Suppressor macrophage treated with lipopolysaccharide for 4 hours (primary cell): ENCODE measurements at places on chromosomes 6 and 20.

GRCh38 chr6:102841060-102841459, 1447.6 kb downstream of the GRIK2 start:
- DNase-seq, result no peak

DNA sequence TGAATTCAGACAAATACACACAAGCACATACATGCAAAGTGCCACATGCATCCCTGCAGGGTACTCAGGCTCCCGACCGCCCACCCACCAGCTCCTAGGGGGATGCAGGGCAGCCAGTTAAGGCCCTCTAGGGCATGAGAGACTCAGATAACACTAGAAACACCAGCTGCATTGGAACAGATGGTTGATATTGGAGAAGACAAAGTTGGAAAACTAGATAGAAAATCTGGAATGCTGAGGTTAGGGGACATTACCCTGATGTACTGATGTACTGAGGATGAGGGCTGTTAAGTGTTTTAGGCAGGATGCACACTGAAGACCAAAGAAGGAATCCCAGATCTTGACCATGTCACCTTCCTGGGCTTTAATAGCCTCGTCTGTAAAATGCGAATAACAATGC, 134.6 kb upstream of the ECI2 start:
- DNase-seq, result no peak

GRCh38 chr6:139134064-139134395, 850 bp upstream of the HECA start:
- DNase-seq, result no peak

GRCh38 chr20:39670988-39671387, 708.8 kb downstream of the DHX35 start:
- DNase-seq, result no peak

DNA sequence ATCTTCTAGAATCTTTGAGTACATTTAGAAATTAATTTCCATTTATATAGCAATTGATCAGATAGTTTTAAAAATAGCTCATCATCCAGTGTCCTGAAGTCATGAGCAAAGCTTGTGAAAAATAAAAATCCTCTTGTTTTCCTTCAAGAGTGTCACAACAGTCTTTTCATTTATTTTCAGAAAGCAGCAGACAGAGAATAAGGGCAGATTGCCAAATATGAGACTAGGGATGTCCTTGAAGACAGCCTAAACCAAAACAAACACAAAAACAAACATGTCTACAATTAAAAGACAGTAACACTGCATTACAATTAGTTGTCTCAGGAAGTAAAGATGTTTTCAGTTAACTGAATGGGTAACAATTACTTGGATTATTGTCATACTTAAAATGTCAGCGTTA, 682.8 kb downstream of the TFAP2A start:
- DNase-seq, result no peak

DNA sequence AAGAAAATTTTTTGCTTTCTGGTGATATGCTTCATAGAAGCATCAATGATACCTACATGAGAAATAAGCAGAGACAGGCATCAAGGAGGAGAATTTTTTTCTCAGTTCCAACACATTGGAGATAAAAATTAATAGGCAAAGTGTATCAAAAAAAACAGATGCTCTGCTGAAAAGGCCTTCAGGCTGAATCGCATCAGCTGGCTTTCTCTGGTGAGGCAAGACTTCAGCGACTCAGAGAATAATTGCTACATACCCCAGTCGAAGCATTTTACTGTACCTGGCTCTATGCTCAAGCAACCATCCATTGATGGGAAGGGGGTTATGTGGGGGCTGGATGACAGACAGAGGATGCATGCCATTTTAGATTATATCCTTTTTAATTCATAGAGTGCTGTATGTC, 415.1 kb downstream of the TFAP2A start:
- no peak for DNase-seq

- no peak for DNase-seq
Measured at GRCh38 chr20:45038745-45039474, 62.0 kb downstream of the KCNS1 start.

DNA sequence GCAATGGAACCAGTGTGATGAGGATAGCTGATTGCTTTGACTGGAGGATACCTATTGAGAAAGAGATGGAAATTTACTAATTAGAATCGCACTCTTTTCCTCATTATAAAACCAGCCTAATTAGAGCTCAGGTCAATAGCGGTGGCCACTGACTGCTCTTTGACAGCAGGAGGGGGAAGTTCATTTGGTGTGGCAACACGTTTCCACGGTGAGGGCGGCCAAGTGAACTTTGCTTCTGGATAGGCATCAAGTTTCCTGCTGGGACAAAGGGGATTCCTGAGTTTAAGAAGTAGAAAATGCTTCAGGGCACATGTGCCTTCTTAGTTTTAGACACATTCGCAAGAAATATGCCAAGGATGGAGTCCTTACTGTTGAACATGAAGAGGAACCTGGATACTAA, 145.3 kb upstream of the NRN1 start:
- DNase-seq, result no peak

DNA sequence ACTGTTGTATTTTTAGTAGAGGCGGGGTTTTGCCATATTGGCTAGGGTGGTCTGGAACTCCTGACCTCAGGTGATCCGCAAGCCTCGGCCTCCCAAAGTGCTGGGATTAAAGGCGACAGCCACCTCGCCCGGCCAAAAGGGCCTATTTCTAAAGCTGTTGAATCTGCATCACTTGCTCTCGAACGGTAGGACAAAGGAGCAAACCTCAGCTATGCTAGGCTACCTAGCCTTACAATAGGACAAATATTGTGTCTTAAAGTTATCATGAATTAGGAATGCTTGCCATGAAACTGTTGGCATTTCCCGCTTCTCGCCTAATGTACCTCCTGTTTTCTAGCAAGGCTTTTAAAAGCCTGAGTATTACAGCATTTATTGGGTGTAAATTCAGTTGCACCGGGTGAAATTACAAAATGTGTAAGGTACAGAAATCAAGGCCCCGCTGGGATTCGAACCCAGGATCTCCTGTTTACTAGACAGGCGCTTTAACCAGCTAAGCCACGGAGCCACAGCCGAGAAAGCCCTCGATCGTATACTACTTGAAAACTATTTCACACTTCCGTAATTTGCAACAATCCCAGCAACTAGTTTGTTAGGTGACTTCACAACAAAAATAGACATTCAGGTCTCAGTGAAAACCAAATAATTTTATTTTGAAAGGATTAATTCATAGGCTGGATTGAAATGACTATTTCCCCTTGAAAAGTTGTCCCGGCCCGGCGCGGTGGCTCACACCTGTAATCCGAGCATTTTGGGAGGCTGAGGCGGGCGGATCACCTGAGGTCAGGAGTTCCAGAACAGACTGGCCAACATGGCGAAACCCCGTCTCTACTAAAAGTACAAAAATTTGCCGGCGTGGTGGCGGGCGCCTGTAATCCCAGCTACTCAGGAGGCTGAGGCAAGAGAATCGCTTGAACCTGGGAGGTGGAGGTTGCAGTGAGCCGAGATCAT, 211.6 kb upstream of the ZNF184 start:
- peak; percentile 61 for DNase-seq

DNA sequence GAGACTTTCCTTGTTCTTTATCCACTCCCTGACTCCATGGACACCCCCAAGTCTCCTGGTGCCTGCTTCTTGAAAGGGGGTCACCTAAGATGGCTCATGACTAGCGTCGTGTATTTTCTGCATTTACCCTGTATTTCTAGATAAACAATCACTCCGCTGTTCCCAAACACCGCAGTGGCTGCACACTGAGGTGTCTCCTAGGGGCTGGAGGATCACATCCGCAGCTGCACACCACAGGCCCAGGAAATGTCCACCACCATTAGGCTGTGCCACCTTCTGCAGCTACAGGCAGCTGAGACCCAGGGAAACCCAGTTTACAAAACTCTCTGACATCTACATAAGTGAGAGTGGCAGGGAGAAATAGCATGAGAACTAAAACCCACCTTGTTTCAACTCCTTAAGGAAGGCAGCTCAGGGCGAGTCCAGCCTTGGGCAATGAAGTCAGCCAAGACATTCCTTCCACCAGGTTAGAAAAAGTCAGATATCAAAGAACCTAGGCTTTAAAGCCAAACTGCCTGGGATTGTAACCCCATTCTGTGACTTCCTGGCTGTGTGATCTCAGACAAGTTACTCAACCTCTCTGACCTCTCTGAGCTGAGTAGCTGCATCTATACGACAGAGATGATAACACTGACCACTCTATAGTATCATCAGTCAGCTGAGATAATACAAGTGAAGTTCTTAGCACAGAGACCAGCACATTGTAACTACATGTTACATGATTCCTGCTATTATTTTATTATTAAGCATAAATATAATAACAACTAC, 102.2 kb downstream of the SNX5 start:
- no peak for DNase-seq

- DNase-seq, result no peak
Measured at GRCh38 chr6:28727559-28728211, 196.1 kb downstream of the TRIM27 start.

- no peak for DNase-seq
Measured at GRCh38 chr6:112357791-112358190, 10.7 kb downstream of the RFPL4B start.

DNA sequence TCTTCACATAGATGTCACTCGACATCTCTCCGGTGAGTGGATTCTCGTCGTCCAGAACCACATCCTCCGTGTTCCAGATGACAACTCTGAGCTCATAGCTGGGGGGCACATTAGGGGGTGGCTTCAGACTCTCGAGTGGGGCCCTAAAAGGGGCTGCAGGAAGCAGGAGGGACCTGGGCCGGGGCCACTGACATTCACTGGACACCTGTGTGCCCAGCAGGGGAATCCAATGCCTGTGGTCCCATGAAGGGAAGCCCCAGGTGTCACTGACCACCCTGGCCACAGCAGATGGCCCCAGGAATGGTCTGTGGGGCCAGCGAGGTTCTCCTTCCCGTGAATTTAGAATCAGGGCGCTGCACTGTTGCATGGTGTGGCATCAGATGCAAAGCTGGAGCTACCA, 18.7 kb downstream of the ERGIC3 start:
- DNase-seq, result no peak

- DNase-seq, result peak; percentile 32
Measured at GRCh38 chr20:44208770-44209169, 1.8 kb downstream of the OSER1 start.

GRCh38 chr6:27297484-27297856, 14.6 kb downstream of the POM121L2 start:
- DNase-seq, result no peak

GRCh38 chr20:20741087-20742045, 28.9 kb upstream of the RALGAPA2 start:
- no peak for DNase-seq

DNA sequence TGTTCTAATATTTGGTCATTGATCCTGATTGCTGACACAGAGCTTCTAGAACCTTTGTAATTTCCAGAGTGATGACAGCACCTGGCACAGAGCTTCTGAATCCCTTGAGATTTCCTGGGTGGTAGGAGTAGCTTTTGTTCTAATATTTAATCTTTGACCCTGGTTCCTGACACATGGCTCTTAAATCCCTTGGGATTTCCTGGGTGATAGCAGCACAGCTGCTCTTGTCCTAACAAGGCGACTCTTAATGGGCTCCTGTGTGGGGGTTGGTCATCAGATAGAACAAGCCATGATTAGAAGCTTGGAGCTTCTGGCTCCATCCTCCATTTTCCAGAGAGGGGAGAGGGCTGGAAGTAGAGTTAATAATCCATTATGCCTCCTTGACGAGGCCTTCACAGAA, 18.4 kb downstream of the GMPR start:
- DNase-seq, result no peak

DNA sequence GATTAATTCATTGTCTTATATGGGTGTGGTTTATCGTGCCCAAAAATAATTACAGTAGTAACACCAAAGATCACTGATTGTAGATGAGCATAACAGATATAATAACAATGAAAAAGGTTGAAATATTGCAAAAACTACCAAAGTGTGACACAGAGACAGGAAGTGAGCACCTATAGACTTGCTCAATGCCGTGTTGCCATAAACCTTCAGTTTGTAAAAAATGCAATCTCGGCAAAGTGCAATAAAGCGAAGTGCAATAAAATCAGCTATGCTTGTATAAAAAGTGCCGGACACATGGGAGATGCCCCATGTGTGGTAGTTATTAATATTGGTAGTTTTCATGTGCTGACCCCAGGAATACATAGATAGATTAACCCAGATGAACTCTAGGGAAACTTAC, 192.6 kb downstream of the NRN1 start:
- no peak for DNase-seq
